Activated naive CD4-positive, alpha-beta T cell treated with anti-CD3 and anti-CD28 coated beads, Interleukin-2, amount 50 U/mL, for 72 hours (primary cell): ENCODE measurements at places on chromosomes 7 and 10. TPM values are rescaled to one million over a fixed set of nuclear protein-coding genes. Genes with fewer than 3 reads are reported as not detected.

ZCCHC24 gene
- 0.74 TPM for total RNA-seq

CNTNAP2 gene
- total RNA-seq, result not detected

GNAI1 gene
- total RNA-seq, result 3.6 TPM

HOXA1 gene
- not detected for total RNA-seq

GTPBP10 gene
- total RNA-seq, result 31.2 TPM

DPCD gene
- total RNA-seq, result 3.1 TPM

WIPF3 gene
- total RNA-seq, result not detected

CFAP43 gene
- 0.19 TPM for total RNA-seq

ASZ1 gene
- total RNA-seq, result not detected

SLC16A12 gene
- not detected for total RNA-seq

GSTO1 gene
- total RNA-seq, result 232 TPM

MPLKIP gene
- total RNA-seq, result 42.0 TPM

UCN3 gene
- total RNA-seq, result not detected

NXPH1 gene
- not detected for total RNA-seq

PCBD1 gene
- 52.5 TPM for total RNA-seq

SPRN gene
- not detected for total RNA-seq

CTAGE6 gene
- total RNA-seq, result 0.93 TPM

UROS gene
- 40.5 TPM for total RNA-seq

SMO gene
- 0.07 TPM for total RNA-seq

CCDC7 gene
- total RNA-seq, result 16.7 TPM

SLIT1 gene
- total RNA-seq, result 0.99 TPM

SCRN1 gene
- total RNA-seq, result 2.1 TPM

ADAM22 gene
- 1.3 TPM for total RNA-seq

TPST1 gene
- total RNA-seq, result 1.6 TPM

MMP21 gene
- not detected for total RNA-seq

ZNF503 gene
- total RNA-seq, result 0.93 TPM

HOXA5 gene
- total RNA-seq, result not detected

COL1A2 gene
- total RNA-seq, result not detected

LMTK2 gene
- total RNA-seq, result 14.9 TPM
